ENCODE measurements at places on chromosomes 7 and 10. TPM values are rescaled to one million over a fixed set of nuclear protein-coding genes. Genes with fewer than 3 reads are reported as not detected.
A peak's percentile ranks its signal among the peaks of the same experiment; 100 is the strongest.

MAGI2 gene
- total RNA-seq, result 0.19 TPM

PRXL2A gene
- 13.6 TPM for total RNA-seq

GNAT3 gene
- not detected for total RNA-seq

EIF4EBP2 gene
- 54.2 TPM for total RNA-seq

MMP21 gene
- 0.25 TPM for total RNA-seq

EFCAB10 gene
- not detected for total RNA-seq

ZNF467 gene
- total RNA-seq, result 0.83 TPM

SORBS1 gene
- total RNA-seq, result 0.72 TPM

TSPAN33 gene
- 10.0 TPM for total RNA-seq

GARIN1A gene
- total RNA-seq, result 0.88 TPM

- no peak overlapping the region for H3K27ac ChIP-seq
- H3K4me3 ChIP-seq, result no peak overlapping the region
- no peaks in the 10 kb centered on the region for H3K36me3 ChIP-seq
- no peak for DNase-seq
These were observed 161.7 kb downstream of the USP6NL start for GRCh38 chr10:11449761-11450160.

DNA sequence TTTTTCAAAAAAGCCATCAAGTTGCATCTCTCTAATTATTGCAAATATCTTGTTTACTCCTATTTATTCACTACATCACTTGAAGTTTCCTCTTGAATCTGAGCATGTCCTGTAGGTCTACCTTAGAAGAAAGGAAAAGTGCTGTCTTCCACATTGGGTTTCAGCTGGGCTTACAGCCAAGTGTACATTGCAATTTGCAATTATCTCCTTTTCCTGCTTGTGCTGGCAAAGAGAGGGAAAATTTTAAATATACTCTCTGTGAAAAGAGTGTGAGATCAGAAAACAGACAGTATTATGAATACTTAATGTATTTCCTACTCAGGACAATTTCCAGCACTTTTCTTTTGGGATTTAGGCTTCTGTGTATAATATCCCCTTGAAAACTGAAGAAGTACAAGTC is 839.7 kb downstream of the CNTNAP2 start:
- H3K27ac ChIP-seq, result no peak overlapping the region
- no peak for DNase-seq
- H3K4me3 ChIP-seq, result no peak overlapping the region
- no peaks in the 10 kb centered on the region for H3K27me3 ChIP-seq
- H3K36me3 ChIP-seq, result no peaks in the 10 kb centered on the region
- no peaks in the 10 kb centered on the region for H3K4me1 ChIP-seq

DNA sequence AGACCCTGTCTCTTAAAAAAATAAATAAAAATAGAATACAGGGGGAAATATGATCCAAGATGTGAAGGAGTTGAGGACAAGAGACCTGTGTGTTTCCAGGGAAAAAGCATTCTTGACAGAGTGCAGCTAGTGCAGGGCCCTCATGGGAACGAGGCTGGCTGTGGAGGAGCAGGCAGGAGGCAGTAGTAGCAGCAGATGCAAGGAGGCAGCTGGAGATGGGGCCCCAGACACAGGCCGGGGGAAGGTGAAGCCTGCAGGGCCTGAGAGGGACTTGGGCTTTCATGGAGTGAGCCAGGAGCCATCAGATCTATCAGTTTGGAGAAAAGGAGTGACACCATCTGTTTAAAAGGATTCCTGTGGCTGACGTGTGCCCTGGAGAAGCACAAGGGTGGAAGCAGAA is 71.4 kb upstream of the ZNF438 start:
- H3K27ac ChIP-seq, result no peak overlapping the region
- no peak overlapping the region for H3K4me3 ChIP-seq
- peaks cover 19% of the 10 kb centered on the region for H3K4me1 ChIP-seq
- H3K36me3 ChIP-seq, result no peaks in the 10 kb centered on the region

GRCh38 chr7:51680594-51681399 is 364.2 kb upstream of the COBL start:
- H3K27me3 ChIP-seq, result no peaks in the 10 kb centered on the region
- no peaks in the 10 kb centered on the region for H3K36me3 ChIP-seq
- DNase-seq, result no peak
- H3K4me3 ChIP-seq, result no peak overlapping the region
- H3K4me1 ChIP-seq, result no peaks in the 10 kb centered on the region

GRCh38 chr7:135772639-135773222 is 24.1 kb upstream of the FAM180A start:
- no peak overlapping the region for H3K27ac ChIP-seq
- no peak overlapping the region for H3K4me3 ChIP-seq
- no peak for DNase-seq
- no peaks in the 10 kb centered on the region for H3K36me3 ChIP-seq
- no peaks in the 10 kb centered on the region for H3K4me1 ChIP-seq
- peaks cover 9% of the 10 kb centered on the region for H3K27me3 ChIP-seq

DNA sequence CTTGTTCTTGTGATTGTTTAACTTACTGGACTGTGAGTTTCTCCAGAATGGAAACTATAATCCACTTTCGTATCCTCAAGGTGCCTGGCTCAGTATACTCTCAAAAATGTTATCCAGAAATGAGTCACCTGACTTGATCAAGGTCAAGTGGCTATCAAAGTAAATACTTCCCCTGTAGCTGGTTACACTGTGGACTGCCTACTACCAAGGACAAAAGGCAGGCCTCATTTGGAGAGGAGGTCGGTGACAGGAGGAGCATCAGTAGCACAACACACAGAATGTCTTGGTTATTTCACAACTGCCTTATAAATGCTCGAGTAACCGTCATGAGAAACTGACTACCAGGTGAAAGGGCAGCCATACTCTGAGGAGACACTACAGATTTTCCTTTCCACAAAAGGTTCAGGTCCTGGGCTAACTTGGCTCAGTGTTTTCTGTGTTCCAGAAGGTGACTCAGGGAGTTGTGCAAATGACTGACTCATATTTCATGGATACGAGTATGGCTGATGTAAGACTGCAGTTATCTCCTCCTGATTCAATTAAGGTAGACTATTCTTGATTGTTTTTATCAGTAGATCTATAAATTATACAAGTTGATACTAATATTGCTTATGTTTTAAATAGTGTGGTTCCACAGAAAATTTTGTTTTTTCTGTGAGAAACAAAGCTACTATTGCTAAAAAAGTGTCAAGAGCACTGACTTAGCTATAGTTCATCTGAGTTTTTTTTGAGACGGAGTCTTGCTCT is 4.2 kb upstream of the CCNY start:
- H3K27ac ChIP-seq, result no peak overlapping the region
- H3K4me3 ChIP-seq, result no peak overlapping the region
- no peak for DNase-seq

DNA sequence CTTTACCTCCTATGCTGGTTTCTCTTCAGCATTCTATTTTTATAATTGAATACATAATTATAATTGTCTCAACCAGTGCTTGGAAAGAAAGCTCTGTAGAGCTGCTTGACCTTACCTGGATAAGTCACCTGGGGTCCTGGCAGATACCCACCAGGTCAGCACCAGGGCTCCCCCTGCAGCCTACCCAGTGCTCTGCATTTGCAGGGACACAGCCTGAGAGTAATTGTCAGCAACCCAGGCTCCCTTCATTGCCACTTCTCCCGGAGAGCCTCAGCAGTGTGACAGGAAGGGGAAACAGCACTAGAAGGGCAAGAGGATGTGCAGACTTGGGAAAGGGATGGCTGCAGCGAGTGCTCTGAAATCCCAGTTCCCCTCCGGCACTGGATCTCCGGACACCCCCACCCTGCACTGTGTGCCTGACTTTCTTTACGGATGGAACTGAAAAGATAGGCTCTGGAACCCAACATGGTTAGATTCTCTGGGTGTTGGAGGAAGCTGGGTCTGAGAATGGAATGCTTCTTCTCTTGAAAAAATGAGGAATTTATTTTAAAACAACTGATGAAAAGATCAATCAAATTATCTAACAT is 11.4 kb upstream of the PAX4 start:
- H3K27ac ChIP-seq, result no peak overlapping the region
- H3K4me1 ChIP-seq, result no peaks in the 10 kb centered on the region
- H3K4me3 ChIP-seq, result no peak overlapping the region

DNA sequence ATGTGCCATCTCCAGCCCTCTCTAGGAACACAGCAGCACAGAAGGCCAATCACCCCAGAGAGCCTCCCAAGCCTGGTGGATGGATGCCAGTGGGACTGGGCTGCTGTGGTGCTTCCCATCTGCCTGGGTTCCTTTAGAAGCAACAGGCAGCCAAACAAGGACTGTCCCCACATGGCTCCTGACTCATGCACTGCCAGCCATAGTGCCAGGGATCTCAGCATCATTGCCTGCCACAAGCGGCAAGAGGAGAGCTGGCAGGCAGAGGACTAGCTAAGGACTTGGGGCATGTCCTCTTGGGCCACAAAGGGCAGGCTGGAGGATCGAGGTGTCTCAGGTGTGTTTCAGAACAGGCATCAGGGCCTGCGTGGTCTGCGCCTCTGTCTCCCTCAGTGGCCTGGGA is 23.4 kb upstream of the FIGNL1 start:
- DNase-seq, result no peak
- H3K4me1 ChIP-seq, result peaks cover 3% of the 10 kb centered on the region
- no peaks in the 10 kb centered on the region for H3K36me3 ChIP-seq

DNA sequence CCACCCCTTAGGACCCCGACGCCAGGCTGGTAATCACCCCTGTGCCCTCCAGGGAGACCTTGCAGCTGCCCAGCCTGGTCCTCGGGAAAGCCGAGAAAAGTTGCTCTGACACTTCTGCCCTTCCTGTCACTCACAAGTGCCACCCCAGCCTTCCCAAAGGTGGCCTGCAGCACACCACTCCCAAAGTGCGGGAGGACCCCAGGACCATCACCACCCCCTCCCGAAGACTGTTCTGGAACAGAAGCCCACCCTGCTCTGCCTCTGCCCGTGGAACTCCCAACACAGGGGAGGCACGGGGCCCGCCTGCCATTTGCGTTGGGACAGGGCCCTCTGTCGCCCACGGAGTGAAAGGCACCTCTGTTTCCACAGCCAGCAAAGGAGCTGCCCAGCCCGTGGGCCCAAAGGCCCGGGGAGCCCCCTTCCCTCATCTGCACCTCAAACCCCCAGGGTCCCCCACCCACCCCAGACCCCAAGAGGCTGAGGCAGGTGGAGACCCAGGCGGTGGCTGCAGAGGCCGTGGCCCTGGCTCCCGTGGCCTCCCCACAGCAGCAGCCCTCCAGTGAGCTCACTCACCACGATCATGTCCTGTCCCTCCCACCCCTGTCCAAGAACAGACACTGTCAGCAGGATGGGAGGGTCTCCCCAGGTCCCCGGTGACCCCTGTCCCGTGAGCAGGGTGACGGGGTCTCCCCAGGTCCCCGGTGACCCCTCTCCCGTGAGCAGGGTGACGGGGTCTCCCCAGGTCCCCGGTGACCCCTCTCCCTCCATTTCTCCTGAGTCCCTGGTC is 47.8 kb upstream of the PPP2R2D start:
- no peak overlapping the region for H3K27ac ChIP-seq
- no peak for DNase-seq
- H3K36me3 ChIP-seq, result no peaks in the 10 kb centered on the region
- no peak overlapping the region for H3K4me3 ChIP-seq
- H3K27me3 ChIP-seq, result no peaks in the 10 kb centered on the region

- H3K4me3 ChIP-seq, result peak overlapping the region; percentile 78
- H3K27me3 ChIP-seq, result peaks cover 12% of the 10 kb centered on the region
- peaks cover 12% of the 10 kb centered on the region for H3K4me1 ChIP-seq
- no peaks in the 10 kb centered on the region for H3K36me3 ChIP-seq
- no peak for DNase-seq
These were observed 484 bp upstream of the MSRB2 start for GRCh38 chr10:23094786-23095403.

DNA sequence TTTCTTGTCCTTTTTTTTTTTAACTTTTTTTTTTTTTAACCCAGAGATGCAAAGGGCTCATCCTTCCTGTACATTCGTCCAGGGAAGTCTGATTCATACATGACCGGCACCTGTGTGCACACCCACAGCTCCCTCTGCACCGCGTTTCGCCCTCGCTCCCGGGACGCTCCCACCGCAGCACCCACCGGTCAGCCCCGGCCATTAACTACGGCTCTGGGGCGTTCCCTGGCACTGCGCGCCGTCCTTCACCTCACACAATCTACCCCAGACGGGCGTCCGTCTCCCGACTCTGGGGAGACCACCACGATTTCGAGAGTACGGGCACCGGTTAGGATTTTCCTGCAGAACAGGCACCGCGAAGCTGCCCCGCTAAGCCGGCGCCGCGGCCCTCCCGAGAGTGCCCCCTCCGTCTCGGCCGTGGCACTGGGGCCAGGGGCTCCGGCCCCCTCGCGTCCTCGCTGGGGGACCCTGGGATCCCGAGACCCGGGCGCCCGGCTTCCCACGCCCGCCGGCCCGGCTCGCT is 452 bp downstream of the ATE1 start:
- H3K27ac ChIP-seq, result peak overlapping the region; percentile 88
- peaks cover 6% of the 10 kb centered on the region for H3K36me3 ChIP-seq
- H3K27me3 ChIP-seq, result no peaks in the 10 kb centered on the region
- H3K4me1 ChIP-seq, result peaks cover 11% of the 10 kb centered on the region
- DNase-seq, result no peak

- no peaks in the 10 kb centered on the region for H3K4me1 ChIP-seq
- H3K27me3 ChIP-seq, result no peaks in the 10 kb centered on the region
- no peak overlapping the region for H3K27ac ChIP-seq
- H3K36me3 ChIP-seq, result no peaks in the 10 kb centered on the region
- DNase-seq, result no peak
These were observed 34.5 kb downstream of the NRG3 start for GRCh38 chr10:81909453-81909852.

GRCh38 chr7:18535810-18536415 is 40.4 kb downstream of the HDAC9 start:
- H3K27me3 ChIP-seq, result no peaks in the 10 kb centered on the region
- H3K4me3 ChIP-seq, result no peak overlapping the region
- H3K4me1 ChIP-seq, result no peaks in the 10 kb centered on the region
- no peaks in the 10 kb centered on the region for H3K36me3 ChIP-seq

GRCh38 chr10:14971867-14972448 is 12.8 kb downstream of the MEIG1 start:
- peaks cover 9% of the 10 kb centered on the region for H3K4me1 ChIP-seq
- H3K4me3 ChIP-seq, result no peak overlapping the region
- peaks cover 9% of the 10 kb centered on the region for H3K27me3 ChIP-seq
- no peak overlapping the region for H3K27ac ChIP-seq

DNA sequence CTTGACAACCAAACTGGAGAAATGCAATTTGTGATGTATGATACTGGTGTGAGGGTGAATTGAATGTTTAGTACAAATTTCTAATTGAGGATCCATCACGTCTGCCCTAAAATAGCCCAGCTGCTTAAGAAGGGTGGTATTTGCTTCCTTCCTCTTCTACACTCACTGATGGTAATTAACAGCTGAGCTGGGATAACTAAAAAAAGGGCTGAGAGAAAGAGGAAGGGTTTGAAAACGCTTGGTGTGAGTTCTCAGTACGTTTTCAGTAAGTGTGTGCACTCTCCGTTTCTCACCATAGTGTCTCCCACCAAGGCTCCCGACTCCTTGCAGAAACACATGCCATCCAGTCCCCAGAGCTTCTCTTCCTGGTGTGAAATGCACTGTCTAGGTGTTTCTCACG is 54.3 kb downstream of the MAP3K8 start:
- no peak for DNase-seq
- peaks cover 38% of the 10 kb centered on the region for H3K4me1 ChIP-seq
- no peak overlapping the region for H3K4me3 ChIP-seq
- peaks cover 2% of the 10 kb centered on the region for H3K36me3 ChIP-seq
- peaks cover 9% of the 10 kb centered on the region for H3K27me3 ChIP-seq
- H3K27ac ChIP-seq, result no peak overlapping the region

- H3K4me3 ChIP-seq, result no peak overlapping the region
- no peaks in the 10 kb centered on the region for H3K4me1 ChIP-seq
- H3K27ac ChIP-seq, result no peak overlapping the region
- no peaks in the 10 kb centered on the region for H3K27me3 ChIP-seq
- DNase-seq, result no peak
These were observed 565.7 kb upstream of the ANKRD30A start for GRCh38 chr10:36559412-36560400.
